Vagina (tissue), 2 donors: ENCODE measurements at places on chromosomes 7 and 10.

GRCh38 chr10:86958901-86959736, 720 bp downstream of the SNCG start:
- H3K27me3 ChIP-seq: no peaks in the 10 kb centered on the region
- peak overlapping the region; percentile 91 for H3K27ac ChIP-seq
- peaks cover 72% of the 10 kb centered on the region for H3K4me1 ChIP-seq
- no peaks in the 10 kb centered on the region for H3K36me3 ChIP-seq

DNA sequence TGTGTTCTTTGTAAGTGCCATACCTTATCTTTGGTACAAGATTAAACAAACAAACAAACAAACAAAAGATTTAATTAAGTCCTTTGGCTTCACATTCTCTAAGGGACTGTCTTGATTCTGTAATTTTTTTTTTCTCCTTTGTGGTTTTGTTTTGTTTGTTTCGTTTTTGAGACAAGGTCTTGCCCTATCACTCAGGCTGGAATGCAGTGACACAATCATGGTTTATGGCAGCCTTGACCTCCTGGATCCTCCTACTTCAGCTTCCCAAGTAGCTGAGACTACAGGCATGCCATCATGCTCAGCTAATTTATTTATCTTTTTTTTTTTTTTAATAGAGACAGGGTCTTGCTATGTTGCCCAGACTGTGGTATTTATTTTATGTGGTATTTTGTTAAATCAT, 165.8 kb downstream of the LRRC4 start:
- no peaks in the 10 kb centered on the region for H3K36me3 ChIP-seq
- H3K27ac ChIP-seq: no peak overlapping the region
- H3K4me3 ChIP-seq: no peak overlapping the region
- no peaks in the 10 kb centered on the region for H3K27me3 ChIP-seq

- H3K27ac ChIP-seq: peak overlapping the region; percentile 81
- DNase-seq: no peak
Observed at GRCh38 chr10:102758240-102758932, 14.6 kb downstream of the WBP1L start.

GRCh38 chr7:132610995-132611394, 34.7 kb upstream of the PLXNA4 start:
- H3K27me3 ChIP-seq: no peaks in the 10 kb centered on the region
- H3K27ac ChIP-seq: no peak overlapping the region
- H3K4me3 ChIP-seq: no peak overlapping the region

DNA sequence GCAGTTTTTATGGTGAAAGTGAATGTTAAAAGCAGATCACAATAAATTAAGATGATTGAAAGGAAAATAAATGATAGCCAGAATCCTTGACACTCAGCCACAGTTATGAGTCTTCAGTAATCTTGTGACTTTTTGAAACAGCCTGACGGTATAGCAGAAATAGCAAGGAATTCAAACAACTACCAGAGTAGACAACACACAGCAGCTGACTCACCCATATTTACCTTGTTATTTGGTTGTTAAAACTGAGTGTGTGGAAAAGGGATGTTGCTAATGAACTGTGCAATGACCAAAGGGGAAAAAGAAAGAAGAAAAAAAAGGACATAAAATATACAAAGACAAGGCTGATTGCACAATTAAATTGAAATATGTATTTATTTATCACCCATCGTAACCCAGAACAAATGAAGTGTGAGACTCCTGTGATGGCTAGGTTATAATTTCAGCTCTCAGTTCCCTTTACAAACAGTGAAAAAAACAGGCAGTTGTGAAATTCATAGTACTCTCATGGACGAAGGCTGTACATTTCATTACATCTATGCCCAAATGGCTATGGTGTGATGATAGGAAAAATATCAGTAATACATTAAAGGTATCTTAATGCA, 1023.0 kb upstream of the SORCS1 start:
- no peak for DNase-seq
- H3K36me3 ChIP-seq: no peaks in the 10 kb centered on the region
- no peak overlapping the region for H3K4me3 ChIP-seq
- no peaks in the 10 kb centered on the region for H3K4me1 ChIP-seq
- no peak overlapping the region for H3K27ac ChIP-seq

DNA sequence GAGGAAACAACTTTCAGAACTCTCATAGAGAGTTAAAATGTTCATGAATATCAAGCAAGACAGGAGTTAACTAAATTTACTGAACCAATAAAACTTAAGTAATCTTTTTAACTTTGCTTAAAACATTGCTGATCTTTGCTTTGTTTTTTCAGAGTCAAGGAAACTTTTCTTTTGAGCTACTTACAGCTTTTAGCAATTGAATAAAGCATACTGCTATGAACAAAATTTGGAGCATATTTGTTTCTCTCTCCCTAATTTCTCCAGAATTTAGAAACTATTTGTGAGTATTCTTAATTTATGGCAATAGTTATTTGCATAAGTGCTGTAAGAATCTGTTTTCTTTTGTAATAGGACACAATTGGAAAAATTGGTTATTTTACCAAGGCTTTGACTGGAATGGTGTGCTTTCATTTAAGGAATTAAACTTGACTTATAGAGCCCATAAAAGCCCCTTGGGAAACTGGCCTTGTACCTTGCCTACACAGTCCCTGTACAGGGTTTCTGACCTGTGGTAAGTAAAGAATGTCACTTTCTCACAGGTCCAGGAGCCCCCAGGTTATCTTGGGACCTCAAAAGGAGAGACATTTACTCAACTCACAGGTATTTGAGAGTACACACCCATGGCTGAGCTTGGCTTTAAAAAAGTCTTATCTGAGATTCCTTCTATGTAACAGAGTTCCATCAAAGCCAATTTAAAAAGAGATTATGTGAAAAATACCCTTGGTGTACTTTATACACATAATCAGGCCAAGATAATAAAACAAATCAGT, 23.3 kb upstream of the KIAA1549 start:
- H3K4me1 ChIP-seq: no peaks in the 10 kb centered on the region
- no peaks in the 10 kb centered on the region for H3K36me3 ChIP-seq
- H3K27me3 ChIP-seq: no peaks in the 10 kb centered on the region
- H3K4me3 ChIP-seq: no peak overlapping the region
- H3K27ac ChIP-seq: no peak overlapping the region
- DNase-seq: no peak

- DNase-seq: no peak
- H3K36me3 ChIP-seq: no peaks in the 10 kb centered on the region
- no peaks in the 10 kb centered on the region for H3K27me3 ChIP-seq
Observed at GRCh38 chr10:123564631-123565030, 101.5 kb upstream of the GPR26 start.

DNA sequence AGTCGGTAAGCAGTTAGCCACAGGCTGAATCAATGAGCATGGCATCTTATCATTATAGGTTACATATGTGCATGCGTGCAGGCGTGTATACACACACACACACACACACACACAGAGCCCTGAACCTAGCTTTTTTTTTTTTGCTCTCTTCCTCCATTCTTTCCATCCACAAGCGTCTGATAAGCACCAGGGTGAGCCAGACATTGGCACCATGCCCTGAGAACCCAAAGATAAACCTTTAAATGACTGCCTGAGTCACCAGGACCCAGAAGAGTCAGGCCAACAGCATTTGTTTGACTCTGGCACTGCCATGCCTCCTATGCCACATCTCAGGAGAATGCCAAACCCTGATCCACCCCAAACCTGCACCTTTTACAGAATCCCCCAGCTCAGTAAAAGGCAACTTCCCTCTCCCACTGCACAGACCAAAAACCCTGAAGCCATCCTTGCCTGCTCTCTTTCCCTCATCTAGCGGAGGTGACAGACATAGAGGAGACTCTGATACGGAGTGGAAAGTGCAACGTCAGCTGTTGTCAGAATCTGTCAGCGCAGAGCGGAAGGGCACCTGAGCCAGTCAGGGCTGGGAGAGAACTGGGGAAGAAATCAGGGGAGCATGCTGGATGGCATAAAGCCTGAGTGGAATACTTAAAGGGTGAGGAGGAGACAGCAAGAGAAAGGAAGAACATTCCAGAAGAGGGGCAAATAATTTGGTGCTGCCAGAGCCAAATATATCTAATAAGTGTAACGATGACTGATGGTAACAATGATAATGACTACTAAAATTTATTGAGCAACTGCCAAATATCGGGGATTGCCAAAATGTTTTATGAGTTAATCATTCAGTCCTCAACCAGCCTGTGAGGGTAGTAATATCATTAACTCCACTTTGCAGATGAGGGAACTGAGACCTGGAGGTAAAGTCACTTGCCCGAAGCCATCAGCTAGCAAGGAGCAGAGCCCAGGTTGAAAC, 3.2 kb downstream of the PARP12 start:
- no peak overlapping the region for H3K4me3 ChIP-seq
- no peaks in the 10 kb centered on the region for H3K36me3 ChIP-seq
- peak overlapping the region; percentile 16 for H3K27ac ChIP-seq
- H3K4me1 ChIP-seq: peaks cover 31% of the 10 kb centered on the region
- peak; percentile 79 for DNase-seq

GRCh38 chr7:1787241-1787640, 117.2 kb downstream of the ELFN1 start:
- H3K4me3 ChIP-seq: no peak overlapping the region
- H3K27me3 ChIP-seq: no peaks in the 10 kb centered on the region
- H3K27ac ChIP-seq: no peak overlapping the region
- no peak for DNase-seq
- peaks cover 5% of the 10 kb centered on the region for H3K4me1 ChIP-seq

DNA sequence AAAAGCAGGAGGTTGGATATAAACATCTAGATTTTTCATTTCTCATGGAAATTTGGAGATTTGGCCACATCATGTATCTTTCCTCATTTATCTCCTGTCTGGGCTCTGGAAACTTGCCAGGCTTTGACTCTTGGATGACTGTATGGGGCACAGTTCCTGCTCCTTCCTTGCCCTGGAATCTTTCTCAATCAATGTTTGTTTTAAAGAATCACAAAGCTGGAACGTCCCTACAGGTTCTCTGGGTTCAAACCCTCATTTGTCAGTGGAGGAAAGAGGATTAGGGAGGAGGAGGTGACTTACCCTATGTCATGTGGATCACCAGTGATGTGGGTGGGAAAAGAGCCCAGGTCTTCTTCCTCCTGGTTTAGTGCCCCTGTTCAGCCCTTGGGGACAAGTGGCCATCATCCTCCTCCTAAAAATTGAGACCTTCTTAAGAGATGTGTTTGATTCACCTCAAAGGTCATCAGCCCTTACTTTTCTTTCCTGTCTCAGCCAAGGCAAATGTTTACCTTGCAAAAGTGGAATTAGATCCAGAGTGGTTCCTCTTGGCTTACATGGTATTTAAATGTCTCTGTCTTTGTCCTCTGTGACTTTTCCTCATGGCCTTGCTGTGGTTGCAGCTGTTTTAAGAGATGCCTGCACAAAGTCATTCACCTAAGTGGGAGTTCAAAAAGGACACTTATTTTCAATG, 38.8 kb upstream of the PDZD8 start:
- no peaks in the 10 kb centered on the region for H3K27me3 ChIP-seq
- no peaks in the 10 kb centered on the region for H3K36me3 ChIP-seq
- no peak overlapping the region for H3K4me3 ChIP-seq
- H3K4me1 ChIP-seq: no peaks in the 10 kb centered on the region

GRCh38 chr7:142615508-142615907, 133.8 kb upstream of the PRSS1 start:
- H3K4me3 ChIP-seq: no peak overlapping the region
- no peaks in the 10 kb centered on the region for H3K4me1 ChIP-seq
- H3K36me3 ChIP-seq: no peaks in the 10 kb centered on the region
- H3K27me3 ChIP-seq: no peaks in the 10 kb centered on the region
- H3K27ac ChIP-seq: no peak overlapping the region

DNA sequence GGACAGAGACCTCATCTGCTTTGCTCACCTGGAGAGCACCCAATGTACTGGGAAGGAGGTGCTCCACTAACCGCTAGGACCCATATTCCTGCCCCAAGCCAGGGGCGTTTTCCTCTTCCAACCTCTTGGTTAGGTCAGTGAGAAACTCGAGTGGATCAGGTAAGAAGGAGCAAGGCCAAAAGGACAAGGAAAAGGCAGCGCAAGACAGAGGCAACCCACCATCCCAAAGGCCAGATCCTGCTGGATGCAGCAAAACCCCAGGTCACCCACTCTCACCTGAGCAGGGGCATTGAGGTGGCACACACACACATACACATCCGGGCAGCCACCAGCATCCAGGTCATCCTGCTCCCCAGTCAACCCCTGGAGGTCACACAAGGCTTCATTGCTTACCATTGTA, 105.1 kb downstream of the GRID1 start:
- H3K4me1 ChIP-seq: peaks cover 20% of the 10 kb centered on the region
- no peak overlapping the region for H3K27ac ChIP-seq
- H3K36me3 ChIP-seq: no peaks in the 10 kb centered on the region
- DNase-seq: peak; percentile 75
- H3K27me3 ChIP-seq: no peaks in the 10 kb centered on the region

DNA sequence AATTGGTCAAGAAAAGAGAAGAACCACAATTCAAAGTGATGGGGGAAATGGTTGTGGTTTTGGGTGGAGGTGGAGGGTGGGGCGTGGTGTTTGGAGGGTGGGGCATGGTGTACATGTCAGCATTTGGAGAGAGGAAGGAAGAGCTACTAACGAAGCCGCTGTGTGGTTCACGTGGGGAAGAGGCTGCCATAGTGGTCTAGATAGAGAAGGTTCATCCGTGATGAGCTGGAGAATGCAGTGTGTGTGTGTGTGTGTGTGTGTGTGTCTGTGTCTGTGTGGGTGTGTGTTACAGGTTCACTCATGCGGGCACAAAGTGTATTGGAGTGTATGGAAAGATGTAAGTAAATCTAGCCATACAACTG, 6.1 kb upstream of the VCL start:
- H3K4me1 ChIP-seq: no peaks in the 10 kb centered on the region
- no peak overlapping the region for H3K27ac ChIP-seq
- no peak overlapping the region for H3K4me3 ChIP-seq
- no peak for DNase-seq

DNA sequence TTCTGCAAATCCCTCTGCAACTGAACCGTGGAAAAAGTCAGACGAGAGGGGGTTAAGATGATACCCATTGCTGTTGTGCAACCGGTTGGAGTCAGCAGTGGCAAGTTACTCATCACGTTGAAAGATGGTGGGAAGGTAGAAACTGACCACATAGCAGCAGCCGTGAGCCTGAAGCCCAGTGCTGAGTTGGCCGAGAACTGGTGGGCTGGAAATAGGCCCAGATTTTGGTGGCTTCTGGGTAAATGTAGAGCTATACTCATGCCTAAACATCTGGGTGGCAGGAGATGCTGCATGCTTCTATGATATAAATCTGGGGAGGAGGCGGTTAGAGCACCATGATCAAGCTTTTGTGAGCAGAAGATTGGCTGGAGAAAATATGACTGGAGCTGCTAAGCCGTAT, 78.6 kb downstream of the ARL5B start:
- no peaks in the 10 kb centered on the region for H3K4me1 ChIP-seq
- H3K27ac ChIP-seq: no peak overlapping the region
- no peak for DNase-seq
- no peak overlapping the region for H3K4me3 ChIP-seq
- H3K36me3 ChIP-seq: no peaks in the 10 kb centered on the region

GRCh38 chr10:72337039-72337629, 17.6 kb downstream of the DNAJB12 start:
- peak overlapping the region; percentile 75 for H3K27ac ChIP-seq
- no peaks in the 10 kb centered on the region for H3K27me3 ChIP-seq
- no peak for DNase-seq
- peaks cover 61% of the 10 kb centered on the region for H3K4me1 ChIP-seq
- H3K36me3 ChIP-seq: no peaks in the 10 kb centered on the region

GRCh38 chr10:90148116-90148855, 446.9 kb downstream of the KIF20B start:
- no peaks in the 10 kb centered on the region for H3K27me3 ChIP-seq
- H3K4me3 ChIP-seq: no peak overlapping the region
- H3K36me3 ChIP-seq: no peaks in the 10 kb centered on the region
- DNase-seq: no peak

- no peaks in the 10 kb centered on the region for H3K36me3 ChIP-seq
- H3K27me3 ChIP-seq: no peaks in the 10 kb centered on the region
- H3K27ac ChIP-seq: no peak overlapping the region
- H3K4me1 ChIP-seq: peaks cover 21% of the 10 kb centered on the region
Observed at GRCh38 chr10:5043716-5044115, 40.1 kb upstream of the AKR1C2 start.
